ENCODE measurements at places on chromosomes 11 and 22. TPM values are rescaled to one million over a fixed set of nuclear protein-coding genes. Genes with fewer than 3 reads are reported as not detected.
A peak's percentile ranks its signal among the peaks of the same experiment; 100 is the strongest.

The PATE4 gene
- not detected for total RNA-seq

GRCh38 chr11:133598906-133599305 lies 66.6 kb upstream of the OPCML start:
- H3K4me3 ChIP-seq, result no peak overlapping the region
- no peaks in the 10 kb centered on the region for H3K36me3 ChIP-seq
- peaks cover 5% of the 10 kb centered on the region for H3K27me3 ChIP-seq
- H3K27ac ChIP-seq, result no peak overlapping the region
- no peak for DNase-seq
- H3K4me1 ChIP-seq, result no peaks in the 10 kb centered on the region

DNA sequence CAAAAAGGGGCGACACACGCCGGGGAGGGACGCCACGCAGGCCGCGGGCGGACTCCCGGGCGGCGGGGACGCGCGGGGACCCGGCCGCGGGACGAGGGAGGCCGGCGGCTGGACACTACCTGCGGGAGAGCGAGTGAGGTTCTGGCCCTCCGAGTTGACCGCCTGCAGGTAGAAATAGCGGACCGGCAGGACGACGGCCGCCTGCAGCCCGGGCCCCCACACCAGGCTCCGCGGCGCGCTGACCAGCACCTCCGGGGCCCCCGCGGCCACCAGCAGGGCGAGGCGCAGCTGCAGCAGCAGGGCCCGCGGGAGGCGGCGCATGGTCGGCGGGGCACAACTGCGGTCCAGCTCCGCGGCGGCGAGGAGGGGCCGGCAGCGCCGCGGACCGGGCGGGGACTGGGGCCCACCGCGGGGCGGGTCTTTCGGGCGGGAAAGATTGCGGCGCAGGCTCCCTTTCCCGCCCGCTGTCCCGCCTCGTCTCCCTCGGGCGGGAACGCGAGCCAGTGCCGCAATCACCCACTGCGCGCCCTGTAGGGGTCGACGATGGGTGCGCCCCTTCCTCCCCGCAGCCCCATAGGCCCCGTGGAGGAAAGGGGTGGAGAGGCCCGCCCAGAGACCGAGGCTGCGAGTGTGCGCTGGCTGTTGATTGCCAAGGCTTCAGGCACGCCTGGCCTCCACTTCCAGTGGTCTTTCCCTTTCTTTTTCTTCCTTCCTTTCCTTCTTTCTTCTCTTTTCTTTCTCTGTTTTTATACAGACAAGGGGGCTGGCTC lies at the start of gene POGLUT3:
Gene POGLUT3, minus strand, starts transcription at position 339 of the 770 bp plus-strand sequence. Its CDS starts 18 bp downstream, at position 321.
- peak within 1 kb of the TSS; percentile 91 for H3K27ac ChIP-seq
- H3K27me3 ChIP-seq, result no peaks in the 10 kb centered on the region
- peak; percentile 83 for DNase-seq
- no peaks in the 10 kb centered on the region for H3K4me1 ChIP-seq

DNA sequence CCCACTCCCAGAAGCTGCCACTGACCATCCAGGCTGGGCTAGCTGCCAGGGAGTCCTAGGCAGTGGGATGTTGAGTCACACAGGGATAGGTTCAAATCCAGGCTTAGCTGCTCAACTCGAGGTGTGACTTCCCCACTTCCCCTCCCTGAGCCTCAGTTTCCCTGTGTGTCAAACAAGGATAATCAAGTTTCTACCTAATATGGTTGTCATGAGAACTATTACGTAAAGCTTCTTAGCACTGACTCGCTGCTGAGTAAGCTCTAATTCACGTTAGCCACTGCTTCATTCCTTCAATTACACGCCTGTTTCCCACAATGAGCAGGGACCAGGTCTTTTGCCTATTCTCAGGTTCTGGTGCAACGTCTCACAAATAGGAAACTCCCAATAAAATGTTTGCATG lies 67.7 kb downstream of the SEZ6L start:
- no peak overlapping the region for H3K4me3 ChIP-seq
- DNase-seq, result no peak
- no peaks in the 10 kb centered on the region for H3K4me1 ChIP-seq
- no peak overlapping the region for H3K27ac ChIP-seq
- H3K36me3 ChIP-seq, result no peaks in the 10 kb centered on the region

DNA sequence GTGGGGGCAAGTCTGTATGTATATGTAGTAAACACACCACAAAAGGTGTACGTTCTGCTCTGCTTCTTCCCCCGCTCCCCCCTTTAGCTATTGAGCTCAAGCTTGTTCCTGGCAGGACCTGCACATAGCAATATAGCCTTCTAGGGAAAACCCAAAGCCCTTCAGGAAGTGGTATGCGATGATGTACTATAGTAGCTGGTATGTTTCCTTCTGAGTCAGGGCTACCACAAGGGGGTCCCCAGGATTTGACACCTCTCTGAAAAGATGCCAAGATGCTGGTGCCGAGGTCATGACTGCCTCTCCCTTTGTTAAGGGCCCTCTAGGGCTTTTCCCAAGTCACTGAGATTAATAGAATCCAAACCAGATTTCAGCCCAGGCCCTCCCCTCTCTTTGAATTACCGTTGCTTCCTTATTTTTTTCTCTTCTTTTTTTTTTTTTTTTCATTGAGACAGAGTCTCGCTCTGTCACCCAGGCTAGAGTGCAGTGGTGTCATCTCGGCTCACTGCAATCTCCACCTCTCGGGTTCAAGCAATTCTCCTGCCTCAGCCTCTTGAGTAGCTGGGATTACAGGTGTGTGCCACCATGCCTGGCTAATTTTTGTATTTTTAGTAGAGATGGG lies 268.4 kb downstream of the ETS1 start:
- H3K4me3 ChIP-seq, result no peak overlapping the region
- no peaks in the 10 kb centered on the region for H3K27me3 ChIP-seq
- DNase-seq, result no peak
- H3K4me1 ChIP-seq, result peaks cover 9% of the 10 kb centered on the region
- no peaks in the 10 kb centered on the region for H3K36me3 ChIP-seq
- no peak overlapping the region for H3K27ac ChIP-seq

The TEX54 gene
- not detected for total RNA-seq

DNA sequence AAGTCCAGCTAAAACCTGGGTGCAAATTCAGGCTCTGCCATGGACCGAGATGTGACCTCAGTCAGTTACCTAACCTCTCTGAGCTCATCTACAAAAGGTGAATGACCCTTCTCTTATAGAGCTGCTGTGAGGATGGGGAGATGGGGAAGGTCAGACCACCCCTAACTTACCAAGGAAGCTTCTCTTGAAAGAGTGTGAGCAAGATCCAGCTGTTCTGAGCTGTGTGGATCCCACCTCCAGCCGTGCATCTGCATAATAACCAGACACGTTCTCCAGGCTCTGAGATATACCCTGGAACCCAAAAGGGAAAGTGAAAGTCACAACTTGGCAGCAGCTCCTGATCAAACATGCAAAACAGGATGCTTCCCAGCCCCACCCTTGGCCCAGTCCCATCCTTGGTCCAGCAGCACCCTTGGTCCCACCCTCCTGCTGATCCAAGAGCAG lies at the start of gene APOL3:
Gene APOL3, minus strand, starts transcription at position 257 of the 444 bp plus-strand sequence. CDS start 11,700 bp downstream, outside the sequence.
- peak within 1 kb of the TSS; percentile 30 for H3K4me3 ChIP-seq
- peak within 1 kb of the TSS; percentile 90 for H3K27ac ChIP-seq
- H3K4me1 ChIP-seq, result peaks cover 14% of the 10 kb centered on the region
- peak; percentile 88 for DNase-seq
- no peaks in the 10 kb centered on the region for H3K27me3 ChIP-seq

The SLC22A9 gene
- not detected for total RNA-seq

DNA sequence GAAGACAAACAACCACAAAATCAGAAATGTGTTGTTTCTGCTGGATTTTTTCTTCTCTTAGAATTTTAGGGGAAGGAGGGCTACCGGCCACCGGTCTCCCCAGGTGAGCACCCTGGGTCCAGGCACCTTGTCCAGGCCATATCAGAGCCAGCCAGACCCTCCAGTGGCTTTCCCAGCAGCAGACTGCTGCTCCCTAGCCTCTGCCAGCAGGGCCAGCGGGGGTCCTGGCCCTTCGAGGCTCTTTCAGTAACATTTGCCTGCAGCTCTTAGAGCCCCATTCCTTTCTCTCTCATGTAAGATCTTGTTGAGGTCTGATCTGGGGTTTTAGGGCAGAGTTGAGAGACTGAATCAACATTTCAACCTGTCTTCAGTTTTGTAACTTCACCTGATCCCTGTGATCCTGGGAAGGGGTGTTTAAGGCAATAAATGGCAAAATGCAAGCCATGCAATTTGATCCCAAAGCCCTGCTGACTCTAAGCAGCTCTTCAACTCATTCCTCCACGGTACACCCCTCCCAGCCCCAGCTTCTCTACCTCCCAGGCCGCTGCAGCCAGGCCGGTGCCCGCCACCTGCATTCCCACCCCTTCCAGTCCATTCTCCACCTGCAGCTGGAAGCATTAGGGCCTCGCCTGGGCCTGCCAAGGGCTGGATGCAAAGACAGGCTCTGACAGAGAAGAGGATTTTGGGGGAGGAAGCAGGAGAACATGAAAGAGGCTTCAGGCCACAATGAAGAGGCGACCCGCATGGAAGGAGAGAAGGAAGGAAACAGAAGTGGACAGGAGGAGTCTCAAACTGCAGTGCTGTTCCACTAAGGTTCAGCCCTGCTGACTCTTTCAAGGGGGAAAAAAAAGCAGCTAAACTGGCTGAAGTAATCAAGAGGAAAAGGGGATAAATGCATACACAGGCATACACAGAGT lies 113.0 kb upstream of the FGF3 start:
- H3K4me1 ChIP-seq, result no peaks in the 10 kb centered on the region
- no peak overlapping the region for H3K4me3 ChIP-seq
- H3K27me3 ChIP-seq, result no peaks in the 10 kb centered on the region
- DNase-seq, result no peak
- no peaks in the 10 kb centered on the region for H3K36me3 ChIP-seq

The ABCG4 gene
- total RNA-seq, result 0.49 TPM

The P4HA3 gene
- total RNA-seq, result 1.2 TPM

- no peak overlapping the region for H3K27ac ChIP-seq
- no peak overlapping the region for H3K4me3 ChIP-seq
- no peaks in the 10 kb centered on the region for H3K27me3 ChIP-seq
- H3K36me3 ChIP-seq, result no peaks in the 10 kb centered on the region
- H3K4me1 ChIP-seq, result peaks cover 16% of the 10 kb centered on the region
Observed at GRCh38 chr11:86152901-86153300, 84.0 kb upstream of the PICALM start.

The INS gene
- total RNA-seq, result not detected

The CELSR1 gene
- total RNA-seq, result 8.1 TPM

DNA sequence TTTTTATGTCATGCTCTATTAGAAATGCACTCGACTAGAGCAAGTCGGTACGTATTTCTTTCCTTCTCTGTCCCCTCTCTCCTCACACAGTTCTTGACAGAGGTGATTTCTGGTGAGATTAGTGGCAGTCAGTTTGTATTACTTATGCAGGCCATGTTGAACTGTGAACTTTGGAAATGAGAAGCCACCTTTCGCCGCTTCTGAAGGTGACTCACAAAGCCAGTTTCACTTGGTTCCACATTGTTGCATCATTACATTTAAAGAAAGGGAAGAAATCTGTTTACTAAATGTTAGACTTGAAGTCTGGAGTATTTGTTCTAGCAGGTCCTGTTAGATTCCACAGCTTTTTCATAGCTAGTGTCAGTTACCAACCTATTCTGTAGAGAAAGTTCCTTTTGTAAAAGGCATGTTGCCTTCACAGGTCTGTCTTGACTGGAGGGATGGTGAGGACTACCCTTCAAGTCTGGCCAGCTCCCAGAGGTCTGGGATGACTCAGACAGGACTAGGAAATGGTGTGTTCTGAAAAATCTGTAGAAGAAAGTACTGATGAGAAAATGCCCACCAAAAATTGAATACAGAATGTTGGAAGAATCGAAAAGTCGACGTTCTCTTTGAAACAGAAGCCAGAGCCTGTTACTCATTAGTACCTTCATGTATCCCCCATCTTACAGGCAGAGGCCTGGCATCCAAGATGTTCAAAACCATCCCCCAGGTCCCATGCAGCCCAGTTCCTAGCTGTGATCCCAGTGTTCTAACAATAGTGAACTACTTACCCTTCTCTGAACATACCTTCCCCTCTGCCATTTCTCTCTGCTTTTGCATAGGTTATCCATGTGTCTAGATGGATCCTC lies 181.4 kb downstream of the DBX1 start:
- no peak overlapping the region for H3K4me3 ChIP-seq
- no peak for DNase-seq
- H3K27me3 ChIP-seq, result no peaks in the 10 kb centered on the region
- H3K27ac ChIP-seq, result no peak overlapping the region

GRCh38 chr11:119688356-119688755 lies 40.6 kb downstream of the NECTIN1 start:
- no peaks in the 10 kb centered on the region for H3K4me1 ChIP-seq
- no peak for DNase-seq
- no peak overlapping the region for H3K4me3 ChIP-seq
- H3K27me3 ChIP-seq, result no peaks in the 10 kb centered on the region
- H3K36me3 ChIP-seq, result no peaks in the 10 kb centered on the region

The TUBA8 gene
- 58.9 TPM for total RNA-seq

GRCh38 chr11:74009675-74010305 lies 905 bp upstream of the UCP3 start:
- H3K4me1 ChIP-seq, result peaks cover 39% of the 10 kb centered on the region
- H3K36me3 ChIP-seq, result peaks cover 6% of the 10 kb centered on the region
- no peak overlapping the region for H3K4me3 ChIP-seq
- no peak overlapping the region for H3K27ac ChIP-seq
- DNase-seq, result no peak

GRCh38 chr11:106656646-106657045 lies 361.6 kb downstream of the GUCY1A2 start:
- no peaks in the 10 kb centered on the region for H3K27me3 ChIP-seq
- H3K36me3 ChIP-seq, result no peaks in the 10 kb centered on the region
- H3K4me3 ChIP-seq, result no peak overlapping the region
- no peak for DNase-seq
- no peak overlapping the region for H3K27ac ChIP-seq
- H3K4me1 ChIP-seq, result no peaks in the 10 kb centered on the region

DNA sequence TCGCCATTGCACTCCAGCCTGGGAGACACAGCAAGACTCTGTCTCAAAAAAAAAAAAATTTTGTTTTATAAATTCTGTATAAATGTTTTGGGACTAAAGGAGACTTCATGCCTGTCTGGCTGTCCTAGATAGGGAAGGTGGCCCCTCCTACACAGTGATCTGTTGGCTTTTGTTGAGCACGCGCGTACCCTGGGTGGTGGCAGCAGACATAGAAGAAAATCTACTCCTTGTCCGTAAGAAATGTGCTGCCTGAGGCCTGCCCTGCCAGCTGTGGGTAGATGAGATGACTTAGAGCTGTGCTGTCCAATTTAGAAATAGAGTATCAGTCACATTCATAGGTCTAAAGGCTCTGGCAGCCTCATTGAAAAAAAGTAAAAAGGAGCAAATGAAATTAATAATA lies 37.0 kb downstream of the AP2A2 start:
- peaks cover 56% of the 10 kb centered on the region for H3K36me3 ChIP-seq
- H3K27me3 ChIP-seq, result no peaks in the 10 kb centered on the region
- peaks cover 5% of the 10 kb centered on the region for H3K4me1 ChIP-seq
- DNase-seq, result no peak
- H3K4me3 ChIP-seq, result no peak overlapping the region
